ENCODE measurements at places on chromosomes 1 and 21. TPM values are rescaled to one million over a fixed set of nuclear protein-coding genes. Genes with fewer than 3 reads are reported as not detected.

DNAJC28 gene
- total RNA-seq, result 1.3 TPM

DNA sequence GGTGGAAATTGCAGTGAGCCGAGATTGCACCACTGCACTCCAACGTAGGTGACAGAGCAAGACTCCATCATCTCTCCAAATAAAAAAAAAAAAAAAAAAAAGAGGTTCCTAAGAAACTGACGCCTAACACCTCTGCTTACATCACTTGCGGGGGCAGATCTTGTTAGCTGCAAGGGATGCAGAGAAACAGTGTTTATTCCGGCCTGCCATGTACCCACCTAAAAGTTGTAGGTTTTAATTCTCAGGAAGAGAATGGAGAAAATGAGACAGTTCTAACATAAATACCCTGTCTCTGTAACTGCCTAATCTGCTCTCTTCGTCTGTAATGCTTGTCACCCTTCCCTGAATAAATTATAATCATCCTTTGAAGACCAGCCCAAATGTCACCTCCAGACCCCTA is 9.0 kb upstream of the SRSF4 start:
- no peak overlapping the region for H3K4me3 ChIP-seq
- no peaks in the 10 kb centered on the region for H3K36me3 ChIP-seq
- DNase-seq, result no peak
- H3K27ac ChIP-seq, result no peak overlapping the region
- H3K27me3 ChIP-seq, result no peaks in the 10 kb centered on the region
- no peaks in the 10 kb centered on the region for H3K4me1 ChIP-seq

GRCh38 chr1:19837866-19838265 is 22.8 kb upstream of the RNF186 start:
- H3K36me3 ChIP-seq, result no peaks in the 10 kb centered on the region
- H3K27me3 ChIP-seq, result no peaks in the 10 kb centered on the region
- DNase-seq, result no peak
- H3K4me1 ChIP-seq, result no peaks in the 10 kb centered on the region
- H3K4me3 ChIP-seq, result no peak overlapping the region

PLA2G2C gene
- total RNA-seq, result not detected

- H3K4me1 ChIP-seq, result no peaks in the 10 kb centered on the region
- no peak overlapping the region for H3K27ac ChIP-seq
- no peak for DNase-seq
- no peaks in the 10 kb centered on the region for H3K36me3 ChIP-seq
Measured at GRCh38 chr1:17763417-17763816, 8.3 kb downstream of the ACTL8 start.

PTGFR gene
- total RNA-seq, result 1.2 TPM

CD2 gene
- total RNA-seq, result 4.8 TPM

DNA sequence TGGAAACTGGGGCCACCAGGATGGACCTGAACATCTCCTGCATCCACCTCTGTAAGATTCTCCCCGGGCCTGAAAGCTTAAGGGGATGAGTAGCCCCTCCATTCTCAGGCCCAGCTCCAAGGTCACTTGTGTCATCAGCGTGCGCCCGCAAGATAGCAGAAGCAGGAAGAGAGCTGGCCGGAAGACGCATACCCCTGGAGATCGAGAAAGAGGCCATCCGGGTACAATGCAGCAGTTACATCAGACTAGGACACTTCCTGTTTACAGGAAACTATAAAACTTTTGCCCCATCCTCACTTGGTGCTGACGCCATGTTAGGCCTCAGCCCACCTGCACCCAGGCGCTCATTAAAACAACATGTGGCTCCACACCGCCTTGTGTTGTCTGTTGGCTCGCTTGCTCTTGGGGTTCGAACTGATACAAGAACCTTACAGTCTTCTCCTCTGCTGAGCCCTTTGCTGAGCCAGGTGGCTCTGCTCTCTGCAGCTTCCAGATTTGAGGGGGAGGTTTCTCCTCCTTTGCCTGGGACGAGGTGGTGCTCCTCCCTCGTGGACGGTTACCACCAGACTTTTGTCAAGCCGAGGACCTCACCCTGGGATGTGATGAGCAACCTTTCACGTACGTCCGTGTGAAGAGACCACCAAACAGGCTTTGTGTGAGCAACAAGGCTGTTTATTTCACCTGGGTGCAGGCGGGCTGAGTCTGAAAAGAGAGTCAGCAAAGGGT is 277.5 kb upstream of the C1orf174 start:
- no peaks in the 10 kb centered on the region for H3K4me1 ChIP-seq
- H3K36me3 ChIP-seq, result no peaks in the 10 kb centered on the region
- DNase-seq, result no peak
- H3K4me3 ChIP-seq, result no peak overlapping the region
- no peaks in the 10 kb centered on the region for H3K27me3 ChIP-seq

DNA sequence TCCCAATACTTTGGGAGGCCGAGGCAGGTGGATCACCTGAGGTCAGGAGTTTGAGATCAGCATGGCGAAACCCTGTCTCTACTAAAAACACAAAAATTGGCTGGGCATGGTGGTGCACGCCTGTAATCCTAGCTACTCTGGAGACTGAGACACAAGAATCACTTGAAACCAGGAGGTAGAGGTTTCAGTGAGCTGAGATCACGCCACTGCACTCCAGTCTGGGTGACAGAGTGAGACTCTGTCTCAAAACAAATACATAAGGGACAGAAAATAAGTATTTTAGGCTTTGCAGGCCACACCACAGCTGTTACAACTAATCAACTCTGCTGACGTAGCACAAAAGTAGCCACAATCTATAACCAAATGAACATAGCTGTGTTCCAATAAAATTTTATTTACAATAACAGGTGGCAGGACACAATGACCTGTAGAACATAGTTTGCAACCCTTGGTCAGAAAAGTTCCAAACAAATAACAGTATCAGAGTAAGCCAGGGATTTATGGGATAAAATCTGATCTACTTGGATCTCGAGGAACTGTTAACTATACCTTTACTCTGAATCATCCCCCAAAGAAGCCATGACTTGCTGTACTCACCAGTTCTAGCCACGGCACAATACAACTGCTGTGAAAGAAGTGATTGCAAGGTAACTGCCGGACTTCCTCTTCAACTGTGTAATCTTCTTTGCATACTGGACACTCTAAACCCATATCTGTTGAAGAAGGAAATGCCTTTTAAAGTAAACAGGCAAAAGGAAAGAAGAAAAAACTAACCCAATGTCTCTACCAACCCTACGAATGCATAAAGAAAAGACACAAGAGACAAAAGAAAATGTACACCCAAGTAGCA is 28.3 kb downstream of the CD160 start:
- H3K4me1 ChIP-seq, result no peaks in the 10 kb centered on the region
- DNase-seq, result no peak
- no peak overlapping the region for H3K4me3 ChIP-seq
- no peaks in the 10 kb centered on the region for H3K27me3 ChIP-seq
- H3K36me3 ChIP-seq, result peaks cover 18% of the 10 kb centered on the region

CTPS1 gene
- 26.0 TPM for total RNA-seq

CD53 gene
- total RNA-seq, result 118 TPM

DNA sequence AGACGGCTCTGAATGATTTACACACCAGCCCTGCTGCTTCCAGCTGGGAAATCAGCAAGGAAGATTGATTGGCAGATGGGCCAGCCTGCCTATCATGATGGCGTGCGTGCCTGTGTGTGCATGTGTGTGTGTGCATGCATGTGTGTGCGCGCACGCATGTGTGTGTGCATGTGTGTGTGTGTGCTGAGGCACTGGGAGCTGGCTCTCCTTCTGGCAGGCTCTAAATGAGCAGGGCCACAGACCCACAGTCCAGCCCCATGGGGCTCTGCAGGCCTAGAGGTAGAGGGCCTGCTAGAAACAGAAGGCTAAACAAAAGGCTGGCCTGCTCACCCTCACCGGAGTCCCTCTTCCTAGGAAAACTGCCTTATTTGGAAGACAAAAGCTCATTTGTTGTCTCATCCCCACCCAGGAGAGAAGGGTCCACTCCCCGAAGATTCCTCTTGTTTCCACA is 6.0 kb downstream of the KLHDC8A start:
- no peak overlapping the region for H3K27ac ChIP-seq
- no peak for DNase-seq
- no peaks in the 10 kb centered on the region for H3K36me3 ChIP-seq

RIPK4 gene
- 12.9 TPM for total RNA-seq

C2CD2 gene
- 17.4 TPM for total RNA-seq

RNU1-4 gene
- 3,134 TPM for total RNA-seq

DNA sequence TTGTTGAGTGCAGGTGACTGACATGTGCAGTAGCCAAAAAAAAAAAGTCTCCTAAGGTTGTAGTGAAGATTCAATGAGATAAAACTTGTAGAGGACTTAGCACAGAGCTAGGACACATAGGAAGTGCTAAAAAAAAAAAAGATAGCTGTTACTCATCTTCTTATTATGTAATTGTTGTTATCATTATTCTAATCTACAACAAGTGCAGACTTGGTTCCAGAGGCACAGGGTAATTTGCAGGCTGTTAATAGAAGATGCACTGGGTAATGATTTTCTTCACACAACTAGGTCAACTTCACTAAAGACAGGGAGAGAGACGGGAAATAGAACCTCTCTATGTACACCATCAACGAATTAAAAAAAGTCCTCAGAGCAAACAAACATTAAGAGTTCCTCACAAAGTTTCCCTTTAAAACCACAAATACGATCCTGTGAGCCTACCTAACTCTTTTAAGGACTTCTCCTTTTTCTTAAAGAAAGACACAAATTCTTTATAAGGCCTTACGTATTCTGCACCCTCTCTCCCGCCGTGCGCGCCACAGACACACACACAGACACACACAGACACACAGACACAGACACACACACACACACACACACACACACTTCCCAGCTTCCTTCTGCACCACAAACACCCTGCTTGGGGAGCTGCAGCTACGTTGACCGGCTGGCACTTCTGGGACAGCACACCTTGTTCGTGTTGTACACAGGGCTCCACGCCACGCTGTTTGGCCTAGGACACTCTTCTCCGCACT is 49.8 kb upstream of the GADD45A start:
- no peak for DNase-seq
- H3K4me1 ChIP-seq, result no peaks in the 10 kb centered on the region
- H3K27ac ChIP-seq, result no peak overlapping the region
- no peaks in the 10 kb centered on the region for H3K27me3 ChIP-seq
- H3K36me3 ChIP-seq, result no peaks in the 10 kb centered on the region

DNA sequence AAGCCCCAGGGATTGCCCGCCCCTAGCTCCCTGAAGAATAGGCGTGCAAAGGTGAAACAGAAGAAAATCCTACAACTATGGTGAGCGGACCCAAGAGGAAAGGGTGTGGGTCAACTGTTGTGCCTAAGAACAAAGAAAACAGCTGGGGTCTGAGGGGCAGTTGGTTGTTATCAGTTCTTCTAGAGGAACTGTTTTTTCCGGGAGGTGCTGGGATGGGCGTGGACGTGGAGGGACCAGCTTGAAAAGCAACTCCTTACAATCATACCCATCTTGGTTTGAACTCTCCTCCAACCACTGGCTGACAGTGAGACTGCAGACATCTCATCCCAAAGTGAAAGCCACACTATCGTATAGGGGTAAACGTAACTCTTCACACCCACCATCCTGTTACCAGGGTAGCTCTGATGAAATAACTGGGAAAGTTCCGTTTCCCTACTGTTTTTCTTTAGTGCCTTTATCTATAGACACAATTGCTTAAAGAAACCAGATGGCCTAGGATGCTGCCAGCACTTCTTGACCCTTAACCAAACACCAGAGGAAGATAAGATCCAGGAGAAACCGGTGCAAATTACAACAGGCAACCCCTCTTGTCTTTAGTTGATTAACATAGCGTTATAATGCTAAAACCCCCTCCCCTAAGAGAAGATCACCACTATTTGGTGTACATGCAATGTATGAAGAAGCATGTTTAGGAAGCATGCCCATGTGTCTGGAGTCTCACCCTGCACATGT is 25.6 kb upstream of the FAM89A start:
- no peak overlapping the region for H3K27ac ChIP-seq
- H3K36me3 ChIP-seq, result no peaks in the 10 kb centered on the region

DNA sequence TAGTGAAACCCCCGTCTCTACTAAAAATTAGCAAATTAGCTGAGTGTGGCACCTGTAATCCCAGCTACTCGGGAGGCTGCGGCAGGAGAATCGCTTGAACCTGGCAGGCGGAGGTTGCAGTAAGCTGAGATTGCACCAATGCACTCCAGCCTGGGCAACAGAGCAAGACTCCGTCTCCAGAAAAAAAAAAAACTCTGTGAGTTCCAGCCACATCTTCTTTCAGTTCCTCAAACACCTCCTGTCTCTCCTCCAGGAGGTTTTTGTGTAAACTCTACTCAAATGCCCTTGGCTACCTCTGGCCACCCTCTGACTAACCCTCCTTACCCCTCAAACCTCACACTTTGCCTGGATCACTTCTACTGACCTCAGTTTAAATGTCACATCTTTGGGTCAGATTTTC is 38.1 kb downstream of the RCSD1 start:
- no peak overlapping the region for H3K27ac ChIP-seq
- H3K4me1 ChIP-seq, result peaks cover 22% of the 10 kb centered on the region
- no peak for DNase-seq
- no peaks in the 10 kb centered on the region for H3K36me3 ChIP-seq
- H3K27me3 ChIP-seq, result no peaks in the 10 kb centered on the region

DNA sequence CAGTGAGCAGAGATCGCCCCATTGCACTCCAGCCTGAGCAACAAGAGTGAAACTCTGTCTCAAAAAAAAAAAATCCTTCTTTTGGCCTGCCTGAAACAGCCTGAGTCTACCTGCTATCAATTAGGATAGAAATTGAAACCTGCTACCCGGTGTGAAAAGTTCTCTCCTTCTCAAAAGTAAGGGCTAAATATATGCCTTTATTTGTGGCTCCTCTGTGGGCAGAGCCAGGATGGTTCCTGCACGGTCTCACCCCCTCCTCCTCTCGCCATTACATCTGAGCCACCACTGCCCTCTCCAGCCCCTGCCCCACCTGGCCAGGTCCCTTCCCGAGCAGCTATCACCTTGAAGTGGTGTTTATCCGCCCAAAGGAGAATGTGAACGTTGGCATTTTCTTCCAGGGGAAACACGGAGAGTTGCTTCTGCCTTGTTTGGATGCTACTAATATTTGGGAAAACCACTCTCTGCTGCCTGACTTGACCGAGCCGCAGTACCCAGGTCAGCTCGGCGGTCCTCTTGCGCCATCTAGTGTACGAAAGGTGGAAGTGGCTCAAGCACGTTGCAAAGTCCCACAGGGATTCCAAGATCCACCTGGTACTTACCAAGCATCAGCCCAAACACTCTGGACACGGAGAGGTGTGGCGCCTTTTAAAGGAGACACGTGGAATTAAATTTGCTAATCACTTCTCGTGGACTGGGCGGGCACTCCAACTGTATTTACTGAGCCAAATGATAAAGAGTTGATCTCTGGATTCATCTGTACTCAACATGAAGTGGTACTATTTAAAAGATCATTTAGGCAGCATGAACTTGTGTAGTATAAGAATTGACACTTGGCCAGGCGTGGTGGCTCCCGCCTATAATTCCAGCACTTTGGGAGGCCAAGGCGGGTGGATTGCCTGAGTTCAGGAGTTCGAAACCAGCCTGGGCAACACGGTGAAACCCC is 31.9 kb downstream of the SETD4 start:
- no peak overlapping the region for H3K27ac ChIP-seq
- no peaks in the 10 kb centered on the region for H3K36me3 ChIP-seq
- DNase-seq, result peak; percentile 84
- peaks cover 4% of the 10 kb centered on the region for H3K4me1 ChIP-seq
- no peaks in the 10 kb centered on the region for H3K27me3 ChIP-seq
- H3K4me3 ChIP-seq, result no peak overlapping the region

- no peaks in the 10 kb centered on the region for H3K36me3 ChIP-seq
- peaks cover 3% of the 10 kb centered on the region for H3K4me1 ChIP-seq
- no peak overlapping the region for H3K27ac ChIP-seq
- no peaks in the 10 kb centered on the region for H3K27me3 ChIP-seq
- H3K4me3 ChIP-seq, result no peak overlapping the region
- peak; percentile 36 for DNase-seq
Measured at GRCh38 chr1:200473698-200474371, 64.0 kb upstream of the ZNF281 start.

- no peak overlapping the region for H3K27ac ChIP-seq
- peak; percentile 42 for DNase-seq
- H3K4me1 ChIP-seq, result peaks cover 16% of the 10 kb centered on the region
- peak overlapping the region; percentile 60 for H3K4me3 ChIP-seq
Measured at GRCh38 chr1:145961425-145962156, 2.8 kb downstream of the ANKRD34A start.

MRPL20 gene
- 60.1 TPM for total RNA-seq

SH2D1B gene
- 1.5 TPM for total RNA-seq

All from lung (tissue), 17 donors.